ENCODE measurements at places on chromosomes 1 and 21.
A peak's percentile ranks its signal among the peaks of the same experiment; 100 is the strongest.

GRCh38 chr1:237921306-237921705, 30.6 kb upstream of the ZP4 start:
- DNase-seq: no peak

- no peak for DNase-seq
Observed at GRCh38 chr21:19510653-19511052, 1107.1 kb upstream of the TMPRSS15 start.

GRCh38 chr1:231792634-231793033, 166.0 kb downstream of the DISC1 start:
- DNase-seq: no peak

- DNase-seq: no peak
Observed at GRCh38 chr1:26287033-26287711, 7.3 kb downstream of the SH3BGRL3 start.

DNA sequence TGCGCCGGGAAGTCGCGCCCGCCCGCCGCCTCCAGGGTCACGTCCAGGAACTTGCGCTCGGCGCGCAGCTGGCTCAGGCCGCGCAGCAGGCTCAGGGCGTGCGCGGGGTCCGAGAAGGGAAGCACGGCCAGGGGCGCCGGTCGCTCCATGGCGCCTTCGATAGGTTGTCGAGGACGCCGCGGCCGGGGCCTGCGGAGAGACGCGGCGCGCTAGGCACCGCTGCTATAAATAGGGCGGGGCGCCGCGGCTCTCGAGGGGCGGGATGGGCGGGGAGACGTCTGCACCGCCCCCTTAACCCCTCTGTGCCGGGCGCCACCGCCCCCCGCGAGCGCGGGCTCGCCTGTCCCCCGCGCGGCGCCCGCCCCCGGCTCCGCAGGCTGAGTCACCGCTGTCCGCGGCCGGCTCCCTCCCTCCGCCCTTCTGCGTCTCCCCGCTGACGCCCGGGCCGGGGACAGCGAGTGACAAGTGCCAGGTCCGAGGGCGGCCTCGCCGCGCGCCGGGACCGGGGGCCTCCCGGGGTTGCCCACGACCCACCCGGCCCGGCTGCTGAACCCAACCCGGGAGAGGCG, at the start of gene KLHL21:
KLHL21 (minus strand) TSS at position 201 of the 569 bp plus-strand sequence; CDS start at position 149, 52 bp downstream.
- peak; percentile 94 for DNase-seq

DNA sequence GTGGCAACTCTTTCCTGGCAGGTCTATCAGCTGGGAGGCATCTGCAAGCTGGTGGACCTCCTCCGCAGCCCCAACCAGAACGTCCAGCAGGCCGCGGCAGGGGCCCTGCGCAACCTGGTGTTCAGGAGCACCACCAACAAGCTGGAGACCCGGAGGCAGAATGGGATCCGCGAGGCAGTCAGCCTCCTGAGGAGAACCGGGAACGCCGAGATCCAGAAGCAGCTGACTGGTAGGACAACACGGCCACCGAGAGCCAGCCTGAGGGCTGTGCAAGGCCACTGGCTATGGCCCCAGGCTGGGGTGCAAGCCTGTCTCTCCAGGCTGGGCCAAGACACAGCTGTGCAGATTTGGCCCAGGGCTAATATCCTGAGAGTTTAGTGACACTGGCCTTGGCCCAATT, 34.2 kb downstream of the PKP1 start:
- DNase-seq: no peak

- DNase-seq: no peak
Observed at GRCh38 chr1:117335376-117336086, 31.7 kb upstream of the MAN1A2 start.

DNA sequence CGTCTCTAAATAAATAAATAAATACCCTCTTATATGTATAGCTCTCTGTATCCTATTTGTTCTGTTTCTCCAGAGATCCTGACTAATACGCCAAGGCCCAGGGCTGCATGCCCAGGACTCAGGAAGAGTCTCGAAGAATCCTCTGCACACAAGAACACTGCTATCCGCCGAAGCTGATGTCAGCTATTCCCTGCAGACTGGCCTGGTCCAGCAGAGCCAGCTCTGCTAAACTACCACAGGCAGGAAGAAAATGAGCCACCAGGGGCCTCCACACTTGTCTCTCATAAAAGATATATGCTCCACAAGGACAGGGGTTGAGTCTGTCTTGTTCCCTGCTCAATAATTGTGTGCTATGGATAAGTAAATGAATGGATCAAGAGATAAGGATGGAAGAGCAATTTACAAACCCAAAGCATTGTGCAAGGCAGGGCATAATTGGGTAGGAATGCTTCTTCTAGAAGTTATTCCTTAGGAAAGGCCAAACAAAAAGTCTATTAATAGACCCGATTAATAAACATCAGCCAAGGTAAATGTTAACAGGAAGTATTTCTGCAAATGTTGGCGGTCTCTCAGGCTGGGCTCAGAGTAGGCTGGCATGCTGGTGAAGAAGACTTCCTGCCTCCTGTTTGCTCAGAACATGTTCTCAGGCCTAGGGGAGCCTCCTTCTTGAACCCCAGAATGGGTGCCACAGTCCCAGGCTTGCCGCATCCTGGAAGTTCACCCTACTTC, 26.3 kb upstream of the MAN1C1 start:
- no peak for DNase-seq

GRCh38 chr1:11650331-11650991, 3.8 kb downstream of the FBXO2 start:
- DNase-seq: peak; percentile 88

- no peak for DNase-seq
Observed at GRCh38 chr1:228490120-228491078, 3.2 kb downstream of the RNF187 start.

GRCh38 chr21:38156200-38156599, 100.6 kb upstream of the KCNJ15 start:
- DNase-seq: no peak

GRCh38 chr1:198830412-198830811, 191.6 kb downstream of the PTPRC start:
- no peak for DNase-seq

GRCh38 chr1:46705408-46705807, 13.5 kb downstream of the EFCAB14 start:
- DNase-seq: no peak

GRCh38 chr21:45836268-45836655, 145.3 kb upstream of the COL6A1 start:
- peak; percentile 43 for DNase-seq

GRCh38 chr21:15370462-15370975, 305.7 kb upstream of the NRIP1 start:
- DNase-seq: no peak

DNA sequence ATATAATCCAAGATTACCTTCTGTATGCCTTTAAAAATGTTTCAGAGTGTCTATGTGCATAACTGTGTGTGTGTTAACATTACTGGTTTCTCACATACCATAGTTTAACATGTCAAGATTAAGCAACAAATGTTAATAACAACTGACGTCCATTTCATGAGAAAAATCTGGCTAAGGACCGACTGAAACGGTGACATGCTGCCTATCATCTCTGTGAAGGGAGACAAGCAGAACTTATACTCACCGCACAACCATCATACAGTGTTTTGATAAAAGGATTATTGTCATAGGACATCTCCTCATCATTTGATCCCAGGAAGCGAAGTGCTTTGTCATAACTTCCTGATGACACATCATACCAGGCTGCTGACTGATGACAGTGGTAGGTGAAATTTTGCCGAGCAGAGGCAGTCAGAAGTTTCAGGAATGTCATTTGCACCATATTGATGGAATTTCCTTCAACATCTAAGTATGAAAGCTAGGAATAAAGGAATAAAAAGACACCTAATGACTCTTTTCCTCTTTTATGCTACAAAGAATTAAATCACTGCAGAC, 228.8 kb downstream of the COL11A1 start:
- DNase-seq: no peak

DNA sequence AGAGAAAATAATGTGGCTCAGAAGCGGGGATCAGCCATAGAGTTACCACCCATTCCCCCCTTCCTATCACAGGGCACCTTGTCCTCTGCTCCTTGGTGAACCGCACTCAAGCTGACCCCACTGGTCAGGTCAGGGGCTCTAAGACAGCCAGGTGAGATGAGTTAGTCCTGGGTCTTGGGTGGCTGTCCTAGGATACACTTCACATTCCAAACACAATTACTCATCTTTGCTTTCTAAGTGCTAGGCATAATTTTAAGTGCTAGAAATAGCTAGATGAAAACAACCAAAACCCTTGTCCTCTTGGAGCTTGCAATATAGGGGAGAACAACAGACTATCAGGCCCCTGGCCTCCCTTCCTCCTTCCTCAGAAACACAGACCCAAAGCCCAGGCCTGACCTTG, 7.8 kb upstream of the MUTYH start:
- no peak for DNase-seq

- DNase-seq: no peak
Observed at GRCh38 chr21:38351961-38352521, 95.2 kb downstream of the KCNJ15 start.

GRCh38 chr1:16430606-16431005, 6.6 kb downstream of the SPATA21 start:
- DNase-seq: no peak

DNA sequence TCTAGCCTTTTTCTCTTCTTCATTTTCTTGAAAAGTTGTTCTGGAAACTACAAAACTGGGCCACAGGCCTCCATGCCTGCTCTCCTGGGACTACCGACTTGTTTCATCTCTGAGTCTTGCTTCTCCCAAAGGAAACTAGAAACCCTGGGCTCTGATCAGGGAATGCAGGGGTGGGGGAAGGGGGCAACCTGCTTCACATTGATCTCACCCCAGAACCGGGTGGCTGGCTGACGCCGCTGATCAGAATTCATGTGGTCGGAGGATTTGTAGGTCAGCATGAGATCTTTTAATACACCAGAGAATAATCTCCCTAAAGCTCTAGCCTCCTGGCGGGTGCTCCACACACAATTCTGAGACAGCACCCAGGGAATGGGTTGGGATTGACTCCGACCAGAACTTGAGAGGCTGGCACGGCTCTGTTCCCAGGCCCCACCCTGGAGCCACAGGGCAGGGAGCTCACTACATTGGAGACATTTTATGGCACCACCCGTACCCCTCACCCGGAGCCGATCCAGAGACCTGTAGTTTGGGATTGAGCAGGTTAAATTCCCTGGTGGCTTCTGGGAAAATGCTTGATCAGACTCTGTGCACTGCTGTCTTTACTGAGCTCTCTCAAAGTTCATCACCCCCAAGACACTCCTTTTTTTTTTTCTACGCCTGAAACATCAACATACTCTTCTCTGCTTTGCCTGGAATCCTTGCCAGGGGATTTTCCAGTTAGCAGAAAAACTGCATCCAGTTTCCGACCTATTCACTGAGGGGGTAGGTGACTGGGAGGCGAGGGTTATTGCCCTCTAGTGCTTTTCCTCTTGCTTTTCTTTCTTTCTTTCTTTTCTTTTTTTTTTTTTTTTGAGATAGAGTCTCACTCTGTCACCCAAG, 12.2 kb upstream of the ARHGEF10L start:
- DNase-seq: no peak

DNA sequence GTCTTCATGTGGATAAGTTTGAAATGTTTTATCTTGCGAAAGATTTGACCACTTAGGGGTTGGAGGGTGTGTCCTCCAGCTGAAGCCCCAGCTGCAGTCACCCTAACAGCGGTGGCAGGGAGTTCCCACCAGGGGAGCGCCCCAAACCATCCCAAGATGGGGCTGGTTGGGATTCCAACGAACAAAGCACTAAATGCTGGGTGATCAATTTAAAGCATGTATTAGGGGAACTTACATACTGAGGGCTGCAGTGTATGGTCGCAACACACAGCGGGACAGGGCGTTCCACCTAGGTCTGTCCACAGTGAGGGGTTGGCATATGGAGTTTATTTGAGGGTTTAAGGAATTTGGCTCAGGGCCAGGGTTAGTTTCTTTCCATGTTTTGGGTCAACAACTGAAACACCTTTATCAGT, 26.3 kb downstream of the SLC37A1 start:
- no peak for DNase-seq

DNA sequence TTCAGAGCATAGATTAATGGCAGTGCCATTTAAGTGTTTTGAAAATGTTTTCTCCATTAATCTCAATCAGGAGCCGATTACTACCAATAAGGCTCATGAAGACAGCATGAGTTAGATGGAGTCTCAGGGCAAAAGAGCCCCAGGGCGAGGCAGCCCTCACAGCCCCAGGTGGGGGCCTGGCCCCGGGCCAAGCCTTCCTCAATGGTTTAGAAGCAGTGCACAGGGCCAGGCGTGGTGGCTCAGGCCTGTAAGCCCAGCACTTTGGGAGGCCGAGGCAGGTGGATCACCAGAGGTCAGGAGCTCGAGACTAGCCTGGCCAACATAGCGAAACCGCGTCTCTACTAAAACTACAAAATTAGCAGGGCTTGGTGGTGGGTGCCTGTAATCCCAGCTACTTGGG, 348.1 kb upstream of the VAMP3 start:
- no peak for DNase-seq

DNA sequence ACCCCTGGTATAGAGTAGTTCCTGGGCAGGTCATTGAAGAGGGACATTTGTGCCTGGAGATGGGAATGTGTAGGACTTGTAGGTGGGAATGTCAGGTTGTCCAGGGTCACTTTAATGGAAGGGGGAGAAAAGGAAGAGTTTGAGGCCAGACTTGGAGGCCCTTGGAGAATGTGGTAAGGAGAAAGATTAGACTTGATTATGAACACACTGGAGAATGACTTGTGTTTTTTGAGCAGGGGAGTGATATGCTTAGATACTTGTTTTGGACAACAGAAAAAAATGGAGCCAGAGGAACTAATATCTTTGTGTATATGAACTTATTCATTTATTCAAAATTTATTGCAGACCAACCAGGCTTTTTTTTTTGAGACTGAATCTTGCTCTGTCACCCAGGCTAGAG, 17.9 kb downstream of the ELAPOR1 start:
- no peak for DNase-seq

All from substantia nigra (tissue), 51 donors.